BE2C (cell line): ENCODE measurements at places on chromosomes 1 and 21.

DNA sequence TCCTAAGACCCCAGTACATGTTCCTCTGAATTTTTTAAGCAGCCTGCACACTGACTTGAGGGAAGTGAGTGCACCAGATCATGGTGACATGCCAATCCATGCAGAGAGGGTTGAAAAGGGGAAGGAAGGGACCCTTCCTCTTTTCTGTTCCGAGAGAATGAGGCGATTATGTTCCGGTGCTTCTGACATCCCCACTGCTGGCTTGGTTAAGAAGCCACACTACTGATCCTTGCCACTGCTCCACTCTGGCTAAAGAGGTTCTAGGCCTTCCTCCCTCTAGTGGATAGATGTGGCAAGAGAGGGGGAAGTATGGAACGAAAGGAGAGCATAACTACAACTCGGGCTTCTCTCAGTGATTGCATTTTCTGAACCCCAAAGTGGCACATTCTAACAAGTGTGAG is 1.8 kb upstream of the CYB5R1 start:
- peak; percentile 53 for DNase-seq

- no peak for DNase-seq
Measured at GRCh38 chr1:201251851-201252430, 31.4 kb upstream of the PKP1 start.

- no peak for DNase-seq
Measured at GRCh38 chr1:57474137-57474750, 50.4 kb upstream of the DAB1 start.

- no peak for DNase-seq
Measured at GRCh38 chr1:173140733-173141132, 66.4 kb downstream of the TNFSF4 start.

DNA sequence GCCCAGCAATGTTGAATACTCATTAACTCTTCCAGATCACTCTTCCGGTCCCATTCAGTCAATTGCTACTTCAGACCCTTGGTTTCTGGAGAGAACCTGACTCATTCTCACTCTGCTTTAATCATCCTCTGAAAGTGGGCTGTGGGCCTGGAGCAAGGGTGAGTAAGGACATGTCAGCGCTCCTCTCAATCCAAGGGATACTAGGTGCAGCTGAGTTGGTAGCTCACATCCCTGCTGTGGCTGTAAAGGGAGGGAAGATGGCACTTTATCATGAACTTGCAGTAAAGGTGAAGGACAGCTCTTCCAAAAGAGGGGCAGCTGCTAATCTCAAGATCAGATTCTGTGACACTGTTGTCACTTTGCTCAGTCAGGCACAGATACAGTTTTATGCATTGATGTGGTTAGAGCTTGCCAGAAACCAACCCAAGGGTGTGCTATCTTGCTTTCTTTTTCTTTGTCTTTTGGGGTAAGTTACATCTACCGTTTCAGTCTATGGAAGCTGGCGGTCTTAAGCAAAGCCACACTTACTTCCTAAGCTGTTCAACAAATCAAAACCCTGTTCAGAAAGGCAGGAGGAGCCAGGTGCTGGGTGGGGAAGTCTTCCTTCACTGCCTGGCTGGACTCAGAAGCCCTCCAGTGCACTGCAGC is 26.5 kb upstream of the NTPCR start:
- DNase-seq = no peak

- no peak for DNase-seq
Measured at GRCh38 chr1:201088901-201089525, 23.2 kb downstream of the CACNA1S start.

DNA sequence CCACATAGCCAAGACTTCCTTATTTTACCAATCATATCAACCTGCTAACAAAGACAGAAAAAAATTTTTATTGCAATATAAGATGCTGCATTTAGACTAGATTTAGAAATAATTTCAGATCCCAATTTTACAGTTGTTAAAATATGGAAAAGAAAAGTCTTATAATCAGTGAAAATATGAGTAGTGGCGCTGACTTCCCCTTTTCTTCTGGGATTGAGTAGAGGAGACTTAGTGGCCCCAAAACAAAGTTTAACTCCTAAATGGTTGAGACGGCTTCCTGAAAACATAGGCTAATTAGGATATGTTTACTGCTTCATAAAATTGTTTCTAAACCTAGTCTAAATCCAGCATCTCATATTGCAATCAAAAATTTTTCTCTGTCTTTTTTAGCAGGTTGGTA is 68.4 kb downstream of the RAB3GAP2 start:
- no peak for DNase-seq

DNA sequence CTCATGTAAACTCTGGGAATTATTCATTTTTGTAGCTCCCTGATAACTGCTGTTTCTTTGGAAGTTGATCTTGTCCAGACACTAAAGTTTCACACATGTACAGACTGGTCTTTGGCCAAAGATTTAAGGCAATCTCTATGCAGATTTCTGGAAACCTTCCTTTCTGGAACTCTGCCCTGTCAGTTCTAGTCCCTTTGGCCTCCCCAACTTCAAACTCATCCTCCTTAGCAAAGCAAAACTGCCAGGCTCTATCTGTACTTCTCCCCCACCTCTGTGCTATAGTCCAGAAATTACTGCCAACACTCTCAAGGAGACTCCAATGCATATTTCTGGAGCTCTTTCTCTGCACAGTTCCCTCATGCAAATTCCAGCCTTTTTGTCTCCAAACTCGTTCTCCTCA is 36.5 kb downstream of the C1orf198 start:
- no peak for DNase-seq

DNA sequence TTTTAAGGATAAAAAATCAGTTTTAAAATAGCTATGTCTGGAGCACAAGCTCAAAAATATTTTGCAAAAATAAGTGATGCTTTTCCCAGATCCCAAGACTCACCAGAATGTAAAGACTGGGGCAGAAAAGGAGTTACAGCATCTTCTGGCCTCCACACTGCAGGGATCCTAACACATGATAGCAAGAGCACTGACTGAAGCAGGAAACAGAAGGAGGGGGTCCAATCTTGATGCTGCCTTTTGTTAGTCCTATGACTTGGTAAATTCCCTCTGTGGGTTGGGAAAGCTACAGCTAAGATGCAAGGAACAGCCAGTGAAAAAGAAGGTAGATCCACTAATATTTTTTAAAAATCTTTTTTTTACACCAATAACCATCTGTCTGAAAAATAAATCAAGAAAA is 54.2 kb upstream of the TNR start:
- no peak for DNase-seq

DNA sequence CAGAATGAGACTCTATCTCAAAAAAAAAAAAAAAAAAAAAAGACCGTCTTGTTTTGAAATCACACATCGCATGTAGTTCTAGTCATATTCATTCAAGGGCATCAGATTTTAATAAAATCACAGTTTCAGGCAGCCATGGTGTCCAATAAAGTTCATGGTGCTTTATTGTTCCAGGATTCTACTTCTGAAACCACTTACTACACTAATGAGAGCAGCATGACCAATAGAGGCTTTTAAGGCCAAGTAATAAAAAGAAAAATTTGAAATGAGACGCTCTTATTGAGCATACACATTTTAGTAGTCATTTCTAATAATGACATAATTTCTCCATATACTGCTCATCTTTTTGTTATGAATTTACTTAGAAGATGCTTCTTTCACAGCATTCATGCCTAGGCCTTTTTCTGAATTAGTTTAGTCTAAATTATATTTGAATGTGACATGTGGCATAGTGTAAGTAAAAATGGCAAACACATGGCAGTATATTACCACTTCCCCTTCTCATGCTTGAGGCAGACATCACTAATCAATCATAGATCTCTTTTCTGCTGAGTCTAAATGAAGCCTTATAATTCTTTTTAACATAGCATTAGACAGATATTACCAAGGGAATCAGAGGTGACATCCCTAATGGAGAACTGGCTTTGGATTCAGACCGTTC is 18.5 kb downstream of the NTMT2 start:
- no peak for DNase-seq

- no peak for DNase-seq
Measured at GRCh38 chr1:96488777-96489176, 232.8 kb upstream of the PTBP2 start.

DNA sequence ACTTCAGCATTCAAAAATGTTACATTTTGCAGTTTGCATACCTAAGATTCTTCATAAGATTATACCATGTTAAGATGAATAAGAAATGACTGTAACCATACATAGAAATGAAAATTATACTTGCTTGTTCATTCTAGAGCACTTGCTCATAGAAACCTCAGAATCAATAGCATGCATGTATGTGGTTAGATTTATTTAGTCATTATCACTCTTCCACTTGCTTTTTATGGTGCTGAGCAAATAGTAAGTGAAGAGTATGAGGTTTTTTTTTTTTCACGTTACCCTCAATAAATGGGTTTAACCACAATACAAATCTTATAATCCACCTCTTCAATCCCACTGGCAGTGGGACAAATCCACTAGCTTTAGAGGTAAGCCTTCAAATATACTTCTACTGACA is 84.7 kb downstream of the LRRC53 start:
- DNase-seq = no peak

DNA sequence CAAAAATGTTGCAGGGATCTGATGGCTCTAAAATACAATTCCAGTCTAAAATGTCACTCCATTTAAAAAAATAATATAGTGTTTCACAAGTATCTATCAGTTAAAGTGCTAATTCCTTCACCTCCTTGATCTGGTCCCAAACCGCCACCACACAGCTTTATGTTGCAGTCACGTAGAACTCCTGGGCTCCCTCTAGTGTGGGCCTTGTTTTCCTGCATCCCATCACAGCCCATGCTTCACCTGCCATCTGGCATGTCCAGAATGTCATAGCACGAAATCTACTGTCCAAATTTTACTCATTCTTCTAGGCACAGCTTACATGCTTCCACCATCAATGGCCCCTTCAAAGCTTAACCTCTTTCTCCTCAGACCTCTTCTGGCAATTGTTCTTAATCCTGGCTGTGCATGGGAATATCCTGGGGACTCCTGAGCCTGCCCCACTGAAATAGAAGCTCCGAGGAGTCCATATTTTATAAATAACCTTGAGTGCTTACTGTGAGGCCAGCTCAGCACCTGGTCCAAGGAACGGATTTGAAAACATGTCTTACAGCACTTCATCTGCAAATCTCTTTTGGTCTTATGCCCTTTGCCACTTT is 15.5 kb downstream of the FYB2 start:
- peak; percentile 41 for DNase-seq

- peak; percentile 10 for DNase-seq
Measured at GRCh38 chr1:40232444-40232843, 15.3 kb upstream of the TMCO2 start.

GRCh38 chr1:160610569-160611242 is 31.4 kb upstream of the CD84 start:
- no peak for DNase-seq

GRCh38 chr1:62720946-62721554 is 32.9 kb upstream of the DOCK7 start:
- peak; percentile 32 for DNase-seq

- no peak for DNase-seq
Measured at GRCh38 chr1:15455522-15455921, 1.0 kb upstream of the CELA2A start.

GRCh38 chr1:69920426-69920825 is 285.0 kb downstream of the LRRC40 start:
- no peak for DNase-seq

DNA sequence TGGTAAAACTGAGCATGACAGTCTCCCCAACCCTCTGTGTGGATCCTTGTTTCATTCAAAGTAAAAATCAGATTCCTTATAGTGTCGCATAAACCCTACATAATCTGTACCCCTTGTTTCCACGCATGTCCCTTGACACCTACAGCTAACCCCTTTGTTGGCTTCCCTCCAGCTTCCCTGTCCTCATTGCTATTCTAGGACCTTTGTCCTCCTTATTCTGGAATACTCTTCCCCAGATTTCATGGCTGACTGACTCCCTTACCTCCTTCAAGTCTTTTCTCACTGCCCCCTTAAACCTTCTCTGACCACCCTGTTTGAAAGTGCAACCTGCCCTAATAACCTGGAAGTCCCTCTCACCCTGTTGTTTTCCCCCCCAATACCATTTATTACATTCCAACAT is 4.0 kb downstream of the RNF11 start:
- DNase-seq = no peak

DNA sequence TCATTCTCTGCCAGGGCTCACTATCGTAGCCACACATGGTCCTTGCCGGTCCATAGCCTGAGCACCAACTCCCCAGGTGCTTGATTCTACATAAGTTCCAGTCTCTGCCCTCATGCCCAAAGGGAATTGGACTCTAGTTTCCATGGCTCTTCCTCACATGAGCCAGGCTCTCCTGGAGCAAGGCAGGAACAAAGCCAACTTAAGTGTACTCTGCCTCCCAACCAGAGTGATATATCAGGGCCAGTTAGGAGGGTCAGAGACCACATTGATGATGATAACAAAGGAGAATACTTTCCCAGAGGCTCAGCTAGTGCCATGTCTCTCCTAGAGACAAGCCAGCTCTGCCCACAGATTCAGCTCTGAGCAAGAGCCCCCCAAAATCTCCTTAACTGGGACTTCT is 70.9 kb downstream of the ERI3 start:
- DNase-seq = no peak

DNA sequence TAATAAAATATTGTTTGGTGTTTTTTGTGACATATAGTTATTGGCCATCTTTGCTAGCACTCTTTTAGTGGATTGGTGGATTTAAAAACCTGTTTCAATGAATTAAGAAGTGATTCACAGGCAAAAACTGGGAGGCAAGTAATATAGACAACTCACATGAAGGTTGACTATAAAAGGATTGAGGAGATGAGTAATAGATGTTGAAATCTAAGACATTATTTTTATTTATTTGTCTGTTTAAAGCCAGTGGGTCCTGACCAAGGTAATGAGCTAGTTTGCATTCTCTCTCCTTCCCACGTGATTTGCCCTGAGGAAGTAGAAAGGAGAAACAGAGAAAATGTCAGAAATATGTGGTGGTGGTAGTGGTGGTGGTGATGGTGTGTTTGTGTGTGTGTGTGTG is 351.5 kb upstream of the ZP4 start:
- DNase-seq = no peak

GRCh38 chr1:116738673-116739370 is 15.4 kb upstream of the CD2 start:
- no peak for DNase-seq

DNA sequence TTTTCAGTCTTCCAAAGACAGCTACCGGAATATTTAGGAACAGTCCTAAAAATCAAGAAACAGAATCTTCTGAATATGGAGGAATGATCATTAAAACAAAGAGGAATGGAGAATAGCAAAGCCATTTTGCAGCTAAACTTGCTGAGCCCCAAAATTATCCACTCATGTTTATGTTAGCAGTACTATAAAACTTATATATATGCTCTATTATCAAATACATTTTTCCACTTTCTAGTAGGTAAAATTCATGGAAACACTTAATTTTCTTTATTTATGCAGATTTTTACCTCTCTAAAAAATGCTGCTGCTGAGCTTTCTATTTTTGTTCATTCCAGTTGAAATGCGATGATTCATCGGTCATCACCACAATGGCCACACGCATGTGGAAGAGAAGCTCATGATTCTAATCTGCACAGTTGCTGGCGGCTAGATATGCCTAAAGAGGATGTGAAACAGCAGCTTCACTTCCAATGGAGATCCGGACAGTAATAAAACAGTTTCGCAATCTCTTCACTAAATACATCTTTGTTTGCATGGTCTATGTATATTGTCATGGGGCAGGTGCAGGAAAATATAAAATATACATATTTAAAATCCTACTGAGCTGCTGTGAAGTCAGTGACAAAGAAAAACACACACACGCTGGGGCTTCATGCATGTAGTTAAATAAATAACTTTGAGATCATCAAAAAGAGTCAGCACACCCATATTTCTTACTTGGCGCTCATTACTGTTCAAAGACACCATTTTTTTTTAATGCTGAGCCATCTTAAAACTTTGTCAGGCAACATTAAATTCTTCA is 292.2 kb downstream of the SMYD3 start:
- peak; percentile 66 for DNase-seq

GRCh38 chr1:237864338-237865244 is 26.1 kb downstream of the ZP4 start:
- DNase-seq = peak; percentile 79
